ENCODE measurements at places on chromosomes 11 and 22. TPM values are rescaled to one million over a fixed set of nuclear protein-coding genes. Genes with fewer than 3 reads are reported as not detected.

Gene GRIK4
- not detected for total RNA-seq

Gene FOXRED1
- 57.7 TPM for total RNA-seq

Gene FAM76B
- 51.2 TPM for total RNA-seq

Gene EXT2
- 23.3 TPM for total RNA-seq

Gene APOBEC3F
- total RNA-seq: 25.8 TPM

DNA sequence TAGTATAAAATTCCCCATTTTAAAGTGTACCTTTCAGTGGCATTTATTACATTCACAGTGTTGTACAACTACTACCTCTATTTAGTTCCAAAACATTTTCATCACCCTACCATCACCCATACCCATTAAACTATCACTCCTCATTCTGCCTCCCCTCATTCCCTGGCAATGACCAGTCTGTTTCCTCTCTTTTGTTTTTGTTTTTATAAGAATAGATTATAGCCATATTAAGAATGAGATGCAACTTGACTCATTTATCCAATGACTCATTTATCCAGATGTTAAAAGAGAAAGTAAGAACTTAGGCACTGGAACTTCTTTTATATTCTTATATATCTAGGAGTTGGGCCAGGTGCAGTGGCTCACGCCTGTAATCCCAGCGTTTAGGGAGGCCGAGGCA lies 156.3 kb downstream of the FAT3 start:
- no peak for DNase-seq

GRCh38 chr11:111379602-111380136 lies 594 bp upstream of the POU2AF1 start:
- DNase-seq: no peak

DNA sequence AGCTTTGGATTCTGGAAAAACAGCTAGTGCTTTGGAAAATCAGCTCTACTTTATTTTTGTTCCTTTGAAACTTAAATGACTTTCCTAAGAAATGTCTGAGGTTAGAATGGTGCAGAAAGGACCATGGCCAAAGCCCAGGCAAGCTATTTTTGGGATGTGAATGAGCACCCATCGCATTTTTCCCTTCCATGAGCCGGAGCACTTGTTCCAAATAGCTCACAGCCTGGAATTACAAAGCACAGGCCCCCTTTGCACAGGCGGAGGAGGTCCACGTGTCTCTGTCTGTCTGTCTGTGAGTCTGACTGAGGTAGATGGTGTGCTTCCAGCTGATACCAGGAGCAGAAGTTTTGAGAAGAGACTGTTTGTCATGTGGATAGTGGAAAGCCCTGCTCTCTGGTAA lies 50.7 kb downstream of the MICAL2 start:
- DNase-seq: no peak

DNA sequence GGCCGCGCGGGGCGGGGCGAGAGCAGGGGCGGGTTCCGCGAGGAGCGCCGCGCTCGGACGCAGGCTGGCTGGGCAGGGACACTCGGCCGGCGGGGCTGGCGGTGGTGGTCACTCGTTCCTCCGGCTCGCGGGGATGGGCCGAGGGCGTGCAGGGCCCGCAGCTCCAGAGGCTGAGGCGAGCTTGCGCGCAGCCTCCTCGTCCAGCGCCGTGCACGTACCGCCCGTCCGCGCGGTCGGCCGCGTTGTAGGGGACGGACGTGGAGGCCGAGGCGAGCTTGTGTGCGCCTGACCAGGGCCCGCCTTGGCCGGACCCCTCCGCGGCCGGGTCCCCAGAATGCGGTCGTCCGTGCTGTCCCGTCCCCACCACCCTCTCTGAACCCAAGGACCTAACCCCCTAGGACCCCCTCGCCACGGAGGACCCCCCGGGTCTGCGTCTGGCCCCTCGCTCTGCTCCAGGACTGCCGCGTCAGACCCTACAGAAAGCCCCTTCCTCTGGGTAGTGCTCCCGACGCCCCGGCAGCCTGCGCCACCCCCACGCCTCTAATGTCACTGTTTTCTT lies 569 bp upstream of the YPEL1 start:
- no peak for DNase-seq

DNA sequence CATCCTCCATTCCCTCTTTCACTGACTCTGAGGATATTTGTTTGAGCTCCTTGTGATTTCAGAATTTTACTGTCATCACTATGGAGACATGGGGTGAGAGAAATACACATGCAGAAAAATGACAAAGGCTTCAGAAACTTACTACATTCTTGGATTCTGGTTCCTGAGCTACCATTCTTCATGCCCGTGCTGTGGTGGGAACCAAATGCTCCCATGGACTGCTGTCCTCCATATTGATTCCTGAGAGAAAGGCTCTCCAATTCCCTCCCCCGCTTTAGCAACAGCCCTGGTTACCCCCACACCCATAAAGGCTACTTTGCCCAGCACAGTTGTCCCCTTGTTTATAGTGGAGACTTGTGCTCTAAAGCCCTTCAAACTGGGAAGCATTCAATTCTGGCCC lies 195.4 kb downstream of the RRAS2 start:
- DNase-seq: no peak

DNA sequence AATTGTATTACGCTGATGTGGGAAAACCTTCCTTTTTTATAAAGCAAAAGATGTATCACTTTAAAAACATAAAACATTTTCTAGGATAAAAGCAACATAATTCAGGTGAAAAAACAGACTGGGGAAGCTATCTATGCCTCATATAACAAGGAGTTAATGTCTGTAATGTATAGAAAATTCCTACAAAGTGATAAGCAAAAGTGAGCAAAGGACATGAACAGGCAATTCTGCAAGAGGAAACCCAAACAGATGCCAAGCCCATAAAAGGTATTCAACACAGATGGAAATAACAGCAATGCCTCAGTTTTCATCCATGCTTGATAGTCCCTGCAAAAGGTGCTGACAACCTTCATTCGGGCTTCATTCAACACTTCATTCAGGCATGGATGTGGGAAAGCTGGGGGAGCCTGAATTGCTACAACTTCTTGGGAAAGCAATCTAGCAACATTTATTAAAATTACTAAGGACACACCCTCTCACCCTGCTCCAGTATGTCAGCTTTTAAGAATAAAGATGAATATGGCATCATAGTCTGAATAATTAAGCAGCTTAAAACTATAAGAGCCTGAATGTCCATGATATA lies 39.3 kb downstream of the KCNQ1OT1 start:
- no peak for DNase-seq

DNA sequence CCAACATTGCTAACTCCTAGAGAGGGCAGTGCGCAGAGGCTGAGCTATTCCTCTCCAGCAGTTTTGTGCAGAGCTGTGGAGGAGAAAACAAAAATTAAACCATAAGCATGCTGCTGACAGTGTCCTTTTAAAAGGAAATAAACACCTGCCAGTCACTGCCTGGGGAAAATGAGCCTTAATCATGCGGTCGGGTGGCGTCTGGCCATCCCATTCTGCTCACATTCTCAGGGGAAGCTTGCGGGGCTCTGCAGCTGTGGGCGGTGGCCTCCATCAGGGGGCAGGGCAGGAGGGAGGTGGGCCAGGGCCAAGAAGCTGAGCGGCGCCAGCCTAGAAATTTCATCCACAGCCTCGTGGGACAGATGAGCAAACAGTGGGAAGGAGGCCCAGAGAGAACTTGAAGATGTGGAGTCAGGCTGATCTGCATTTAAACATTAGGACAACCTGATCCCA lies 71.0 kb upstream of the TP53I11 start:
- no peak for DNase-seq

DNA sequence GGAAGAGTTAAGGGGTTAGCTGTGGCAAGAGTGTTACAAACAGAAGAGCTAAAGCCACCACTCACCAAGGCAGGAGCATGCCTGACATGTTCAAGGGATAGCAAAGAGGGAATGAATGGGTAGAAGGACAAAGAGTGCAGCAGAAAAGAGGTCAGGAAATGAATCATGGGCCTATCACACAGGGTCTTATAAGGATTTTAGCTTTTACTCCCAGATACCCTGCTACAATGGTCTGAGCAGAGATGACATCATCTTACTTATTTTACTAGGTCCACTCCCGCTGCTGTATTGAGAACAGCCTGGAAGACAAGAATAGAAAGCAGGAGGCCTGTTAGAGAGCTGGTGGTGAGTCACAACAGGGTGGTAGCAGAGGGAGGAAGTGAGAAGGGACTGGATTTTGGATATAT lies 9.8 kb downstream of the TRAF6 start:
- no peak for DNase-seq

GRCh38 chr11:126410649-126411048 lies 55.2 kb downstream of the ST3GAL4 start:
- no peak for DNase-seq

DNA sequence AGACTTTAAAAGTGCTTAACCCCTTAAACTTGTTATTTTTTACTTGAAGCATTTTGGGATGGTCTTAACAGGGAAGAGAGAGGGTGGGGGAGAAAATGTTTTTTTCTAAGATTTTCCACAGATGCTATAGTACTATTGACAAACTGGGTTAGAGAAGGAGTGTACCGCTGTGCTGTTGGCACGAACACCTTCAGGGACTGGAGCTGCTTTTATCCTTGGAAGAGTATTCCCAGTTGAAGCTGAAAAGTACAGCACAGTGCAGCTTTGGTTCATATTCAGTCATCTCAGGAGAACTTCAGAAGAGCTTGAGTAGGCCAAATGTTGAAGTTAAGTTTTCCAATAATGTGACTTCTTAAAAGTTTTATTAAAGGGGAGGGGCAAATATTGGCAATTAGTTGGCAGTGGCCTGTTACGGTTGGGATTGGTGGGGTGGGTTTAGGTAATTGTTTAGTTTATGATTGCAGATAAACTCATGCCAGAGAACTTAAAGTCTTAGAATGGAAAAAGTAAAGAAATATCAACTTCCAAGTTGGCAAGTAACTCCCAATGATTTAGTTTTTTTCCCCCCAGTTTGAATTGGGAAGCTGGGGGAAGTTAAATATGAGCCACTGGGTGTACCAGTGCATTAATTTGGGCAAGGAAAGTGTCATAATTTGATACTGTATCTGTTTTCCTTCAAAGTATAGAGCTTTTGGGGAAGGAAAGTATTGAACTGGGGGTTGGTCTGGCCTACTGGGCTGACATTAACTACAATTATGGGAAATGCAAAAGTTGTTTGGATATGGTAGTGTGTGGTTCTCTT lies 2.8 kb downstream of the MALAT1 start:
- DNase-seq: no peak

GRCh38 chr11:15810082-15810481 lies 546.3 kb downstream of the SOX6 start:
- no peak for DNase-seq

- no peak for DNase-seq
Observed at GRCh38 chr11:33721426-33721825, 14.8 kb downstream of the CD59 start.

DNA sequence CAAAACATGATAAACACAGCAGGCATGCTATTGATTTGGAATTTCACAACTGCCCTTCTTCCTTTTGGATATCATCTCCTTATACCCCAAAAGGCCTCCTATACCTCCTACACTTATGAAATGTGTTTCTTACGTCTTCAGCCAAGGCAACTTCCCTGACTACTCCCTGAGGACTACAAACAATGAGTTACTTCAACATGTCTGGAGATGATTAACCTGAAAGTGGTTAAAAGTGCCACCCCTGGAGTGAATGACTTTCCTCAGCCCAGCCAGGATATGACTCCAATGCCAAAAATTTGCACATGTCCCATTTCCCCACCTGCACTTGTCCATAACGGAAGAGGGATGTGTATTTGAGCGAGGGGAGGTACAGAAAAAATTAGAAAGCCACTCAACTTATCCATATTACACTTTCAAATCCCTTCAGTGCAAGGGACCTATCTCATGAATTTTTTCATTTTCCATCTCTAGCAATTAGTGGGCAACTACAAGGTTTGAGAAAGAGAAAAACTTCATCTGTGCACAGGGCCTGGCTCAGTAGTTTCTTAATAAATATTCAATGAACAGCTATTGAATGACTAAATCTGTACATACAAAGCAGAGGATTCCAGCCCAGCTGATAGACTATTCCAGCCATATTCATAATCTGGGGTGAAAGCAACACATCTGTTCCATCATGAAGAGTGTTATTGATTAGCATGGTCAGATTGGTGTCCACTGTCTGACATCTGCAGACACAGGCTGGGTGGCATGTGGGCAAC lies 36.8 kb downstream of the KIRREL3 start:
- no peak for DNase-seq
